Activated CD8-positive, alpha-beta memory T cell treated with anti-CD3 and anti-CD28 coated beads for 4 hours (primary cell): ENCODE measurements at places on chromosomes 12 and 14.

DNA sequence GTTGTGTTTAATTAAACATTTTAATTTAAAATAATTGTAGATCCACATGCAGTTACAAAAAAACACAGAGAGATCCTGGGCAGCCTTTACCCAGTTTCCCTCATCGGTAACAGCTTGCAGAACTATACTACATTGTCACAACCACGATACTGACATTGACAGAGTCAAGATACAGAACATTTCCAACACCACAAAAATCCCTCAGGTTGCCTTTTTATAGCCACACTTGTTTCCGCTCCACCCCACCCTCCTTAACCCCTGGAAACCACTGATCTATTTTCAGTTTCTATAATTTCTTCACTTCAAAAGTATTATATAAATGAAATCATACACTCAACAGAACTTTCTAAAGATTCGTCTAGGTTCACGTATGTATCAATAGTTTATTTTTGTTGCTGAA, 458.8 kb upstream of the SOX5 start:
- DNase-seq, result no peak

DNA sequence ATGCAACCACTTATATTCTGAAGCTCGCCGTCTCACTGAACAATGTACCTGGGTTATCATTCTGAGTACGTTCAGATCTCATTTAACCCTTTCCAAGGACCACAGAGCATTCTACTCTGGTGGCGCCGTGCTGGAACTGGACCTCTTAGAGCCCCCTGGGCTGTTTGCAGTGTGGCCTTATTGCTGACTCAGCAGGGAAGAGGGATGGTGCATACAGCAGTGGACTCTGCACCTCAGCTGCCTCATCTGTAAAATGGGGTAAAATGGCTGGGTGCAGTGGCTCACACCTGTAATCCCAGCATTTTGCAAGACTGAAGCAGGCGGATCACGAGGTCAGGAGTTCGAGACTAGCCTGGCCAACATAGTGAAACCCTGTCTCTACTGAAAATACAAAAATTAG, 2.9 kb downstream of the ALDH2 start:
- DNase-seq, result no peak

GRCh38 chr14:80634106-80634758, 307.3 kb downstream of the CEP128 start:
- no peak for DNase-seq

DNA sequence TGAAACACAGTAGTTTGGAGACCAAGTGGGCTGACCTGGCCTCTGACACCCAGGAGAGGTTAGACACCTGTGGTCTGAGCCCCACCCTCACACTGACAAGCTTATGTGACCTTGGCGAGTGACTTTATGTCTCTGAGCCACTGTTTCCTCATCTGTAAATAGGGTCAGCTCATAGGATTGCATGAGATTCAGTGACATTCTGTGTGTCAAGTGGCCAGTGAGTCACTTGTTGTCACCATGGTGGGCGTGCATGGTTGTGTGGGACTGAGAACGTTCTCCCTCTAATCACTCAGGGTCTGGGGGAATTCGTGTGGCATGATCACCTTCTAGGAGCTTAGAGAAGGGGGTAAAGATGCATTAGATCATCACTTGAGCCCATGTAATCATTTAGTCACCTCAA, 146.4 kb downstream of the PHETA1 start:
- DNase-seq, result no peak

DNA sequence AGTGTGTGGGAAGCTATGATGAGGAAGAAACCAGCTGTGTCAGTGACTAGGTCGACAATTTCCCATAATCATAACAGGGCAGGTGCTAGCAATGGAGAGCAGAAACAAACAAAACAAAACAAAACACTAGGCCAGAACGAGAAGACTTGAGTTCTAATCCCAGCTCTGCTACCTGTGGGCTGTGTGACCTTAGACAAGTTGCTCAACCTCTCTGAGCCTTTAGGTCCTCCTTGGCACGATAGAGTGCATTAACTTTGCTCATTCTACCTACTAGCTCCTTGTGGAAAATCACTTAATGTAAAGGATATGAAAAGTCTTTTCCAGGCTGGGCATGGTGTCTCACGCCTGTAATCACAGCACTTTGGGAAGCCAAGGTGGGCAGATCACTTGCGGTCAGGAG, 11.2 kb downstream of the HHIPL1 start:
- DNase-seq, result no peak

GRCh38 chr14:103685276-103686211, 29.7 kb downstream of the XRCC3 start:
- no peak for DNase-seq

DNA sequence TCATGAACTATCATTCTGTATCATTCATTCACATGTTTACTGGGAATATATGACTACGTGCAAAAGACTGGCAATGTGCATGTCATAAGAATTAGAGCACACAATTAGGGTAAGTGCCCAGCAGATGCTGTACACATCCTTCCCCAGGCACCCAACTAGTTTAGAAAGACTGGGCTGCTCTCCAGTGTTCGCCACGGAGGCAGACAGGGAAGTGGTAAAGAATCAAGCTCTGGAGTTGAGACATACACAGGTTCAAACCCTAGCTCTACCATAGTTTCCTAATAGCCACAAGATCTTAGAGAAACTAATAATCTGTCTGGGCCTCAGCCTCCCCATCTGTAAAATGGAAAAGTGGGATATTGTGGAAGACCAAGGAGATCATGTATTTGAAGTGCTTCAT, 6.8 kb downstream of the TMCC3 start:
- DNase-seq, result no peak

- DNase-seq, result no peak
Observed at GRCh38 chr12:97630356-97630755, 167.8 kb downstream of the RMST start.

DNA sequence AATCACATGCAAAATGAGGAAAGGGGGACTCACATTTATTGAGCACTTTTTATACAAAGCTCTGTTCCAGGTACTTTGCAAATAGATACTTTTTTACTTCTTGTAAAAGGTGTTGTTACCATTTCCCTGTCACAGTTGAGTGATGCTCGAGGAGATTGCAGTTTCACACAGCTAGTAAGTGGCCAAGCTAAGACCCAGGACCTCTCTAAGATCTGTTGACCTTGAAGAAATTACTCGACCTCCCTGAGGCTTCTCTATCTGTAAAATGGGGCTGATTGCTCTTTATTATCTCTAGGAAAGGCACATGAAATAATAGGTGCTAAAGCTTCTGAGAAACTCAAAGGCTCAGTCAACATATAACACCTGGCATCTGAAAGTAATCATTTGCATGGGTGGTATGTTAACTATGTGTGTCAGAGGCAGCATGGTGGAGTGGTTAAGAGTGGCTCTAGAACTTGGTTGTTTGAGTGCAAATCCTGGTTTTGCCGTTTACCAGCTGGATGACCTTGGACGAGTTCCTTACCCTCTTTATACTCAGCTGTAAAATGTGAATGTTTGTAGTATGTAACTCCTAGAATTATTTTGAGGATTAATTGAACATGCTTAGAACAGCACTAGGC, 41.5 kb downstream of the IFT81 start:
- no peak for DNase-seq

DNA sequence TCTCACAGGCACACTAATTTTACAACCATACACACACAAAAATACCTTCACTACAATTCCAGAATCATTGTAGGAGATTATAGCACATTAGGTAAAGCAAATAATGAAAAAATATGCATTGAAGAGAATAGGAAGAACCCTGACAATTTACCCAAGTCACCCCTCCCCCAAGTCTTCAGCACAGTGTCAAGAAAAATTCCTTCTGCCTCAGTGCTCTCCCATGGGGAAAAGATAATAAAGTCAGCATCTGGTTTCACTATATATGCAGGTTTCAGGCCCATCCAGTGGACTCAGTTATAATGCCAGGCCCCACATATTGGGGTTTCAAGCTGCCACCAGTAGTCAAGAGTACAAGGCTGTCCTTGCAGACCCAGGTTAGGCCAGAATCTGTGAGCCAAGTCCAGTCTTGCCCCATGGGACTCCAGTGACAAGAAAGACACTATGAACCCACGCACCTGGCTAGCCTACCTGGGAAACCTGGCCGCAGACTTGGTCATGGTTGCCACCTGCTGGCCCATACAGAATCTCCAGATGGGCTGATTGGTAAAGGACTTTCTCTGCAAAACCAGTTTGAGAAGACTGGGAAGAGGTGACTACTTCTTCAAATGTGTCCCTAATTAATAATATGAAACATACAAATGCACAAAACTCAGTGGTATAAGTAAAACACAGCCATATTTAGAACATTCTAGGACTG, 398.6 kb upstream of the FLRT2 start:
- no peak for DNase-seq

DNA sequence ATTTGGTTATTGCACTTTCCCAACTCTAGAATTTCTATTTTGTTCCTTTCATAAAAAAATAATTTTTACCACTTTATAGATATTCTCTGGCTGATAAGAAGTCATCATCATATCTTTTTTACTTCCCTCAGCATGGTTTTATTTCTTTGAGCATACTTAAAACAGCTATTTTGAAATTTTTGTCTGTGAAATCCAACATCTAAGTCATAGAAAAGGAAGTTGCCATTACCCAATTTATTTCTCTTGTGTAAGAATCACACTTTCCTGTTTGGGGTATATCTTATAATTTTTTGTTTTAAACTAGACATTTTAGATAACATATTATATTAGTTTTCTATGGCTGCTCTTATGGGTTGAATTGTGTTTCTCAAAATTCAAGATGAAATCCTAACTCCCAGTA, 400.2 kb upstream of the OR4E1 start:
- no peak for DNase-seq

- DNase-seq, result no peak
Observed at GRCh38 chr12:21934173-21934572, 7.1 kb downstream of the ABCC9 start.

GRCh38 chr12:130838284-130838950, 633 bp downstream of the STX2 start:
- DNase-seq, result no peak

DNA sequence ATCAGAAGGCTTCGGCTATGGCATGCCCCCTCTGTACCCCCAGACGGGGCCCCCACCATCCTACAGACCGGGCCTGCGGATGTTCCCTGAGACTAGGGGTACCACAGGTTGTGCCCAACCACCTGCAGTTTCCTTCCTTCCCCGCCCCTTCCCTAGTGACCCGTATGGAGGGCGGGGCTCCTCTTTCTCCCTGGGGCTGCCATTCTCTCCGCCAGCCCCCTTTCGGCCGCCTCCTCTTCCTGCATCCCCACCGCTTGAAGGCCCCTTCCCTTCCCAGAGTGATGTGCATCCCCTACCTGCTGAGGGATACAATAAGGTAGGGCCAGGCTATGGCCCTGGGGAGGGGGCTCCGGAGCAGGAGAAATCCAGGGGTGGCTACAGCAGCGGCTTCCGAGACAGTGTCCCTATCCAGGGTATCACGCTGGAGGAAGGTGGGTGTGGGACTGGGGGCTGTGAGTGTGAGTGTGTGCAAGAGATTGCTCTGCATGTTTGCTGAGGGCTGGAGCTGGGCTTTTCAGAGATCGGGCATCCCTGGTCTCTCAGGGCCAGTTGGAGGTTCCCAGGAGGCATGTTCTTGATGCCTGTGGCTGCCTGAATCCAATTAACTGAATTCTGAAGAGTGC, 8.6 kb downstream of the NFATC4 start:
- no peak for DNase-seq

DNA sequence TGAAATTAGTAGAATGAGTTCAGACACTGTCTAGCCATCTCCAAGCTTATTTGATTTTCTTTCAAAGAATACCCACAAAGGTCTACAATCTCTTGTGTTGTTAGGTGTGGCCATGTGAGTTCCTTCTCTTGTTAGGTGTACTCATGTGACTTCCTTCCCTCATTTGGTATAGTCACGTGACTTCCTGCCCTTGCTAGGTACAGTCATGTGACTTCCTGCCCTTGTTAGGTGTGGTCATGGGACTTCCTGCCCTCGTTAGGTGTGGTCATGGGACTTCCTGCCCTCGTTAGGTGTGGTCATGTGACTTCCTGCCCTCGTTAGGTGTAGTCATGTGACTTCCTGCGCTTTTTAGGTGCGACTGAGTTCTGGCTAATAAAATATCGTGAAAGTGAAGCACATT, 179.6 kb downstream of the TMX1 start:
- DNase-seq, result no peak

- DNase-seq, result no peak
Observed at GRCh38 chr12:90250766-90251165, 542.1 kb upstream of the ATP2B1 start.

DNA sequence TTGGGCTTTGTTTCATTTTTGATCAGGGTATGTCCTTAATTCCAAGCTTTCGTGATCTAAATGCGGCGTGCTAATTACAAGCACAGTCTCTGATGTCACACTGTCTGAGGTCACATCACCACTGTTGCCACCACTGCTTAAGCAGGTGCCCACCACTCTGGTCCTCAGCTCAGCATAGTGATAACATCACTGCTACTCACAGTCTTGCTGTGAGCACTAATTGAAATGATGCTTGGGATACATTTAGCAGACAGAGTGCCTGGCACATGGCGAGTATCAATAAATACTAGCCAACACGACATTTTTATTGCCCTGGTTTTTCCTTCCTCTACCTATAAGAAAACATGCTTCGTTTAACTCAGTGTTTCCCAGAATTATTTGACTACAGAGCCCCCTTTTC, 7.9 kb downstream of the RILPL2 start:
- DNase-seq, result no peak

GRCh38 chr12:107066691-107067090, 26.7 kb downstream of the CRY1 start:
- no peak for DNase-seq

DNA sequence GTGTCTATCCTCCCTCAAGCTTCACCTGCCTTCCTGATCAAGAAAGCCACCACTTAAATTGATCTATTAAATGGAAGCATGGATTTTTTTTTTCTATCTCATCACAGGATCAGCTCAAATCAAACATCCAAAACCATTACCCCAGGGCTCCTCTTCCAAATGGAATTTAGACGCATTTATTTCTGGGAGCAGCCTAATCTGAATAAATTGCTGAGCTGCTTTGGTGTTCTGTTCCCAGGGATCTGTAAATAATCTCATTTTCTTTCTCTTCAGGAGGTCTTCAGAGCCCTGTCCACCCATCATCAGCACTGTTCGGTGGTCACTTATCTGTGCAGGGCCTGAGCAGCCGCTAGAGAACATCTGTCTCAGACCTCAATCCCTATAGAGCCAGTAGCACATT, 695.4 kb upstream of the TMEM132C start:
- DNase-seq, result no peak

- DNase-seq, result no peak
Observed at GRCh38 chr14:96086574-96087077, 47.5 kb downstream of the C14orf132 start.

- DNase-seq, result no peak
Observed at GRCh38 chr12:49803693-49804450, 24.3 kb downstream of the NCKAP5L start.

GRCh38 chr12:77031745-77032144, 33.6 kb downstream of the E2F7 start:
- no peak for DNase-seq

- peak; percentile 2 for DNase-seq
Observed at GRCh38 chr12:53325511-53326061, 4.2 kb upstream of the AAAS start.
